ENCODE measurements at places on chromosomes 7 and 10.

GRCh38 chr7:131190146-131190545 lies 137.5 kb upstream of the MKLN1 start:
- no peak for DNase-seq

DNA sequence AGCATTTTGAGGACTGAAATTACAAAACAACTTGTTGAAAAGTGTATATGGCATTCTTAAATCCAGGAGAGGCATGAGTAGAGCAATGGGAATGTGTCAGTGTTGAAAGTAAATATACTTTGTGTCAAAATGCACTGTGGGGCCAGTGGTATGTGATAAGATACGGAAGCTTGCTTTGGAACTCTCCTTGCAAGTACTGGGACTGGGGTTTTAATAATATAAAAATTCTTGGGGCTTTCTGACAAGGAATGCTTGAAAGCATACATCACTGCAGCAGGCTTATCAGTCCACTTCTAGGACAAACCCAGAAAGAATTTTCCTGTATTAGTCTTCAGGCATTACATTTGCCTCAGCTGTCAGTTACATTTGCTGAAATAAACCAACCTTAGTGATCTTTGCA lies 472.8 kb upstream of the FZD8 start:
- DNase-seq = no peak

- no peak for DNase-seq
Observed at GRCh38 chr10:809671-810350, 120.3 kb upstream of the DIP2C start.

- no peak for DNase-seq
Observed at GRCh38 chr10:7534480-7534852, 123.6 kb upstream of the SFMBT2 start.

DNA sequence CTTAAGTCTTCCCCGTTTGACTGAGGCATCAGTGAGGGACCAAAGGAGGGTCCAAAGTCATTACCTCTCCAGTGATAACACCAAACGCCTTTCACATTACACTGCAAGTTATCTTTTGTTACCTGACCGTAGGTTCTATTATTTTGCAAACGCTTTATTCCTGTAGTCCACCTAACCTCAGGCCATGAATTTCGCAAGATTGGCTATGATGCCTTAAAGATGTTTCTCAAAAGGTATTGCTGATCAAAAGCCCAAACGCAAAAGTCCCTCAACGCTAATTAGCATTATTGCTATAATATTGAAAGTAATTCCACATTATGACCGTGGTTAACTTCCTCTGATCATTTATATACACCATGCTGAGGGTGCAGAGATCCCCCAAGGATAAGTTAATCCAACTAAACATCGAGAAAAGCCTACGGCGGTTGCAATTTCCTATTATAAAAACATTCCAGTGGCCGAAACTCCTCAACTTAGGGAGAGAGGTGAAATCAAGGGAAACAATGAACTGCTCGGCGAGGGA lies 649 bp downstream of the DNA2 start:
- no peak for DNase-seq

GRCh38 chr10:93224005-93224779 lies 150.5 kb downstream of the CYP26A1 start:
- no peak for DNase-seq

- no peak for DNase-seq
Observed at GRCh38 chr7:86123476-86123875, 520.2 kb upstream of the GRM3 start.

- DNase-seq = no peak
Observed at GRCh38 chr10:101850749-101851148, 7.1 kb upstream of the KCNIP2 start.

DNA sequence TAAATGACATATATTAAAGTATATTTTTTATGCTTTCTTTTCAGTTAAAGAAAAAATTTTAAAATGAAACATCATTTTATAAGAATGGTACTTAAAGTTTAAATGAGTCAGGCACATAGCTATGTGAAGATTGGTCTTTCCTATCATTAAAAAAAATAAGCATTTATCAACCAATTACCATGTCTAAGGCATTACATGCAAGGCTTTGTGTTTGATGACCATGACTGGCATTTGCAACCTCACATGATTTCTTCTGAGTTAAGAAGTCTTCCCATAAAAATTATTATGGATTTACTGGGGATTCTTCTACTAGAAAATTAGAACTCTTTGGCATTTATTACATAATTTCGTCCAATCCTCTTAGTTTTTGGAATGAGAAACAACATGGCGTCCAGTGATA lies 776.1 kb downstream of the MAGI2 start:
- DNase-seq = no peak

DNA sequence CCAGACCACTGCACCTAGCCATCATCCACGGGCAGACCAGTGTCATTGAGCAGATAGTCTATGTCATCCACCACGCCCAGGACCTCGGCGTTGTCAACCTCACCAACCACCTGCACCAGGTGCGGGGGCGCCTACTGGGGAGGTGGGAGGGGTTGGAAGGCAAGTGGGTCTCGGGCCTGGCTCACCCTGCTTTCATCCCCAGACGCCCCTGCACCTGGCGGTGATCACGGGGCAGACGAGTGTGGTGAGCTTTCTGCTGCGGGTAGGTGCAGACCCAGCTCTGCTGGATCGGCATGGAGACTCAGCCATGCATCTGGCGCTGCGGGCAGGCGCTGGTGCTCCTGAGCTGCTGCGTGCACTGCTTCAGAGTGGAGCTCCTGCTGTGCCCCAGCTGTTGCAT lies 4.6 kb downstream of the NFKB2 start:
- no peak for DNase-seq

DNA sequence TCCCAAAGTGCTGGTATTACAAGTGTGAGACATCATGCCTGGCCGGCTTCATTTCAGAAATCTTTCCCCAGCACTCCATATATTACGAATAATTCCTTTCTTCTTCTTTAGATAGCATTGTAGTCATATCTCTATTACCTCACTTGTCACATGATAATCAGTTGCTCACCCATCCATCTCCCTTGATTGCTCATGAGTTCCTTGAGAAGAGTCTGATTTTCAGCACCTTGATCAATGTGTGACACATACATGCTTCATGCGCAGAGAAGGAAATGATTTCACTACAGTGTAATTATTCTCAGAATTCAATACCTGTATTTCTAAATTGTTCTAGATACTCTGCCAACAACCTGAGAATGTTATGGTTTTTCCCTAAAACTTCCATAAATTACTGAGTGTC lies 26.7 kb upstream of the GGCT start:
- DNase-seq = no peak

- DNase-seq = peak; percentile 18
Observed at GRCh38 chr10:100978121-100978900, 9.0 kb downstream of the MRPL43 start.

- no peak for DNase-seq
Observed at GRCh38 chr7:132655131-132655727, 79.0 kb upstream of the PLXNA4 start.

DNA sequence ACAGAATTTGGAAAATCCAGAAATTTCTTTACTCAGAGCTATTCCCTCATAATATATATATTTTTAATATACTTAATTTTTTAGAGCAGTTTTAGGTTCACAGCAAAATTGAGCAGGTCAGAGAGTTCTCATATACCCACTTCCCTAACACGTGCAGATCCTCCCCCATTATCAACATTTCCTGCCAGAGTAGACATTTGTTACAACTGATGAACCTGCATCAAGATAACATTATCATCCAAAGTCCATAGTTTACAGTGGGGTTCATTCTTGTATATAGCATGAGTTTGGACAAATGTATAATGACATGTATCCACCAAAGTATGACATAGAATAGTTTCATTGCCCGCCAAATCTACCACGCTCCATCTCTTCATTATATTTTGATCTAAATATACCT lies 170.0 kb downstream of the PTEN start:
- no peak for DNase-seq

- no peak for DNase-seq
Observed at GRCh38 chr10:20302033-20302432, 485.8 kb downstream of the PLXDC2 start.

GRCh38 chr10:131091682-131092081 lies 219.8 kb downstream of the TCERG1L start:
- no peak for DNase-seq

DNA sequence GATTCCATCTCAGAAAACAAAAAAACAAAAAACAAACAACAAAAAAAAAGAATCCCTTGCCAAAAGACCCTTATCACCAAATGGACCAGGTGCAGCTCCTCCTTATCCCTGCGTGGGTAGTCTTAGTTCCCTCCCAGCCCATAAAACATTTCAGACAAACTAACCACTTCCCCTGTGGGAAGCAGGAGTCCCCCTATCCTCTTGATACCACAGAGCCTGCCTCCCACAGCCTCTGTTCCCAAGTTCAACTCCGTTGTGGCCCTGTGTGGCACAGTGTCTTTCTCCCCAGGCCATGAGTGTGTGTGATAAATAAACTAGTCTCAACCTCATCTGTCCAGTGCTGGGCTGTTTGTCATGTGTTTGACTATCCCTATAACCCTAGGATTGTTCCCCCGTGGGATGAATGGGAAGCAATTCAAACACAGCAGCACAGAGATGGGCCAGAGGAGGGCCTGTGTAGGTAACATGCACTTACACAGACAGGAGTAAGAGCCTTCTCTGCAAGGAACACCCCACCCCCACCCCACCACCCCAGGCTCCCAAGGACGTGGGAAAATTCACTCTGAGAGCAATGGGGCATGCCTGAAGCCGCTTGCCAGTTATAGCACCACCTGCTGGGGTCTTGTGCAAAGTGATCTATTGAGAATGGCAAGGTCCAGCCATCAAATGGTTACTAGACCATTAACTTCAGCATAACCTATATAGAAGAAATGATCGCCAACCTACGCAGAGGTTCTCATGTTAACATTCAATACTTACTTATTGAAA lies 147.1 kb upstream of the GHITM start:
- peak; percentile 62 for DNase-seq

GRCh38 chr10:99984211-99985034 lies 25.3 kb downstream of the DNMBP start:
- no peak for DNase-seq

DNA sequence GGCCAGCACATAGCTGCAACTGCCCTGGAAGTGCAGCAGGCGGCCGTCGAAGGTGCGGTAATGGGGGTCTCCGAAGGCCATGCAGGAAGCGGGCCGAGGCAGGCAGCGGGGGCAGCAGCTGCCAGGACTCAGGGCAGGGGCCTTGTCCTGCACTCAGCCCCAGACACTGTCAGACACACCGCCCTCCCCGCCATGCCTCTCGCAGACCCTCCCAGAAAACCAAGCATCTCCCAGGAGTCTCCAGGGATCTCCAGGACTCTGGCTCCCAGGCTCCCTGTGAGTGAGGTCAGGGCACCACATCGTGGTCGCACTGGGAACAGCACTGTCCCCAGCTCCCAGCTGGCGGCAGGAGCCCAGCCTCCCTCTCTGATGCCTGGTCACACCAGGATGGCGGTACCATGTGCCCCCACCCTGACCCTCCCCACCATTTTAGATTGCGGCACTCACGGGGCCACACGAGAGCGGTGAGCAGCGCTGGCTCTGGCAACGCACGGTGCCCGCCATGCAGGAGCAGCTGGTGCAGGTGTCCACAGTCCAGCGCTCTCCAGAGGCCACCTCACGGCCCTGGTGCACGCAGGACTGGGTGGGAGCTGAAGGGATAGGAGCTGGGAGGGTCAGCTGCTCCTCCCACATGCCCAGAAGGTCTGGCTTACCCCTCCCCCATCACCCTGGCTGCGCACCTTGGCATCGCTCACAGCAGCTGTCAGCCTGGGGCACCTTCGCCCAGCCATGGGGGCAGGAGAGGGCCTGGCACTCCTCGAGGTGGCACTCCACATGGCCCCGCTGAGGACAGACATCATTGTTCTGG lies 17.5 kb downstream of the ATP6V1F start:
- DNase-seq = peak; percentile 86

GRCh38 chr10:130403153-130404075 lies 267.2 kb downstream of the GLRX3 start:
- peak; percentile 25 for DNase-seq

- DNase-seq = no peak
Observed at GRCh38 chr10:14625192-14625631, 149.5 kb downstream of the FAM107B start.

DNA sequence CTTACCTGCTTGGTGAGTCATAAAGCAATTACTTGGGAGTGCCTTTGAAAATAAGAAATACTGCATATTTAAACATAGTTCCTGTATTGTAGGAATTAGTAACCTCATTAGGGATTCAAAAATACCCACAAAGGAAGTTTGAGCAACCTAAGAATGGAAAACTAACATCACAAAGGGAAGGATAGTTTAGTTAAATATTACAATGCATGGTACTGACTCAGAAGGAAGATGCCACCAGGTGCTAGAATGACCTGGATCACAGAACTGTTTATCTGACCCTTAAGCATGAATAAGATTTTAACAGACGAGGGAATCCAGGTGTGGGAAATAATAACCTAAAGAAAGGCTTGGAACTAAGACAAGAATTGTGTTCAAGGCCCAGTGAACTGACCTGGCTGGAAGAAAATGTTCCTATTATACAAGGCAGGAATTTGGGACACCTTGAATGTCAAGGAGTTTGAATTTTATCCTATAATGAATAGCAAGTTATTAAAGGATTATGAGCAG lies 106.4 kb downstream of the GSAP start:
- DNase-seq = no peak

DNA sequence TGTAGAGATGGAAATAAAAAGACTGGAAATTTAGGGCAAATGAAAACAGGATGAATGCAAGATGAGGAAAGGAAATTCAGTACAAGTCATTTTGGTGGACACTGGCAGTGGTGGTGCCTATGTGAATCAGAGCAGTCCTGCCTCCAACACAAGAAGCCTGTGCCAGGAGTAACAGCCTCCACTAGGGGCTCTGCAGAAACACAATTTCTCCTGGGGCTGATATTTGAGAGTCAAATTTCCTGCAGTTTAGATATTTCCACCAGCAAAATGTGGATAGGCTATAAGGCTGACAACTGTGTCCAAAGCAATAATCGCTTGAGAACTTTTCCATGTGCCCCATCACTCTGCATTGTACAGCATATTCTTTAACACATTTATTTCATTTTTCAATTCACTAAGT lies 4.7 kb upstream of the PLXDC2 start:
- no peak for DNase-seq

- DNase-seq = no peak
Observed at GRCh38 chr10:96987842-96988175, 155.7 kb downstream of the LCOR start.

- DNase-seq = no peak
Observed at GRCh38 chr10:58451193-58451889, 61.3 kb upstream of the BICC1 start.

GRCh38 chr10:118594392-118595063 lies 920 bp downstream of the PRLHR start:
- peak; percentile 92 for DNase-seq

DNA sequence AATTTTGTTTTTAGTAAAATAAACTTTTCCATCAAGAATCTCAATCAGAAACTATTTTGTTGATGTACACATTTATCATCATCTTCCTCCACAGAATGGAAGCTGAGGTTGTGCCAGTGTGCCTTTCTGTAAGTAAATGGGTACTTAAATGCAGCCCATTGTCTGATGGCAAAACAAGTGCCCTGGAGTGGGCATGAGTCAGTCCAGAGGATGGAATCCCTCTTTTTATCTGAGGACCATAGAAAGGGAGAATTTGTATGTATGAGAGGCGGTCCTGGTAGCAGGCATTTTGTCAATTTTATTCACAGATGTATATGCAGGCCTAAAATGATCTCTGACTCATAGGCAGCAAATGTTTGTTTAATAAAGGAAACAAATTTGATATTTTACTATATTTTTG lies 102.1 kb upstream of the MAGI2 start:
- DNase-seq = no peak
